ENCODE measurements at places on chromosomes 13 and 19. TPM values are rescaled to one million over a fixed set of nuclear protein-coding genes. Genes with fewer than 3 reads are reported as not detected.
A peak's percentile ranks its signal among the peaks of the same experiment; 100 is the strongest.

ENOX1 gene
- 3.2 TPM for total RNA-seq

CPAMD8 gene
- not detected for total RNA-seq

DNA sequence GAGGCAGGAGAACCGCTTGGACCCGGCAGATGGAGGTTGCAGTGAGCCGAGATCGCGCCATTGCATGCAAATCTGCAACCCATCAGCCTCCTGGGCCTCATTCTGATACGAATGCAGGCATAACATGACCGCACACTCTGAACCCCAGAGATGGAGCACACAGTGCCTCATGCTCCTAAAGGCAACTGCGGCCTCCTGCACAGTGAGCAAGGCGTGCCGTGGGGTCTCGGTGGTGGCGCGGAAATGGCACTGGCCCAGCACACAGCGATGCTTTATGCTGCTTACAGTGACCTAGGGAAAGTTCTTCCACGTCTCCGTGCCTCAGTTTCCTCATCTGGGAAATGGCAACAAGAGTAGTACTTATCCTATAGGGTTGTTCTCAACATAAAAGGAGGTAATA is 2.0 kb upstream of the C19orf12 start:
- no peak for DNase-seq

- peak; percentile 98 for DNase-seq
Measured at GRCh38 chr19:14496029-14496833, at the start of gene GIPC1. GIPC1 (minus strand) TSS chr19:14496127; CDS start chr19:14482976, 13,151 bp downstream.

DNA sequence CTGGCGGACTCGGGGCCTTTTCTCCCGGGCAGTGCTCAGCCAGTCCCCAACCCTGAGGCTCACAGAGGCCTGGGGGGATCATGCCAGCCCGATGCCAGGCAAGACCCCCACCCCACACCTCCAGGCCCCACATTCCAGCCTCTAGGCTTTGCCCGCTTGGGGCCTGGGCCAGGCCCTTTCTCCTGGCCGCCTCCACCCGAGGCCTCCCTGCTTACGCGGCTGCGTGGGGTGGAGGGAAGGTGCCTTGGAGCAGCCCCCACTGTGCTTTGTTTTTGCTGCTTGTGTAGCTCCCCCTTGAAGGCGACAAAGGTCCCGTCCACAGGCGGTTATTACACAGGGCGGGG is 38.4 kb downstream of the SMIM24 start:
- DNase-seq, result no peak

DNA sequence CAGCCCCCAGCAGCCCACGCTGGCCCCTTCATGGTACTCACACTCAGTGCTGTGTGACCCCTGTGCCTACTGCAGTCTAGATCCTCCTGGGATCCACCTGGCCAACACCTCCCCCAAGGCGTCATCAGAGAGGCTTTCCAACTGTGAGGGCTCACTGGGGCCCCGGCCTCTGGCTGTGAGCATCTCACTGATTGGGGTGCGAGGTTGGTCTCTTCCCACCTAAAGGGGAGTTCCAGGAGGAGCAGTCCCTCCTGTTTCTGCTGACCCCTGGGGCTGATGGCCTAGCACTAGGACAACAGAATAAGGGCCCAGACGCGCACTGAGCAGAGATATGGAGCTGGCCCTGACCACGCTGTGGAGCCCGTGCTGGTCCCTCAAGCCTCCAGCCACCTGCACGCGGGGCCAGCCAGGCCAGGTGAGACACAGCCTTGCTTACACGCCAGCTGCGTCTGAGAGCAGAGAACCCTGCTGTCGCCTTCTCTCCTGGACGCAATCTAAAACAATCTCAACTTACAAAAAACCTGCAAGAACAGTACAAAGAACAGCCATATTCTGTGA is 32.2 kb downstream of the ELL start:
- DNase-seq, result no peak

GRCh38 chr13:22154041-22154440 is 483.2 kb downstream of the FGF9 start:
- DNase-seq, result no peak

DNA sequence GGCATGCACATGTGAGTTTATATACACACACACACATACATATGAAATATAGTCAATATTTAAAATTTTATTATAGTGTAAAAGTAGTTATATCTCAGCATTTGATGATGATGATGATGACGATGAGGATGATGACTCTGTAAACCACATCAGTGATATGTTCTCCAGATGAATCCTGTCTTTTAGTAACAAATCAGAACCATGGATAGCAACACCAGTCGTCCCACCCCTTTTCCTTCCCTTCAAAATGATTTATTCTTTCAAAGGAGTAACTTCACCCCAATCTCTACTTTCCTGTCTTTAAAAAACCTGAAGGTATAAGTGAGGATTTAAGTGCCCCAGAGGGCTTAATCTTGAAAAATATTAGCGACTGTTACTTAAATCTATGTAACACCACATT is 74.1 kb downstream of the DCLK1 start:
- peak; percentile 13 for DNase-seq

ZNF429 gene
- not detected for total RNA-seq

- no peak for DNase-seq
Measured at GRCh38 chr13:111906816-111907215, 160.1 kb upstream of the SOX1 start.

MLLT1 gene
- 18.0 TPM for total RNA-seq

DNA sequence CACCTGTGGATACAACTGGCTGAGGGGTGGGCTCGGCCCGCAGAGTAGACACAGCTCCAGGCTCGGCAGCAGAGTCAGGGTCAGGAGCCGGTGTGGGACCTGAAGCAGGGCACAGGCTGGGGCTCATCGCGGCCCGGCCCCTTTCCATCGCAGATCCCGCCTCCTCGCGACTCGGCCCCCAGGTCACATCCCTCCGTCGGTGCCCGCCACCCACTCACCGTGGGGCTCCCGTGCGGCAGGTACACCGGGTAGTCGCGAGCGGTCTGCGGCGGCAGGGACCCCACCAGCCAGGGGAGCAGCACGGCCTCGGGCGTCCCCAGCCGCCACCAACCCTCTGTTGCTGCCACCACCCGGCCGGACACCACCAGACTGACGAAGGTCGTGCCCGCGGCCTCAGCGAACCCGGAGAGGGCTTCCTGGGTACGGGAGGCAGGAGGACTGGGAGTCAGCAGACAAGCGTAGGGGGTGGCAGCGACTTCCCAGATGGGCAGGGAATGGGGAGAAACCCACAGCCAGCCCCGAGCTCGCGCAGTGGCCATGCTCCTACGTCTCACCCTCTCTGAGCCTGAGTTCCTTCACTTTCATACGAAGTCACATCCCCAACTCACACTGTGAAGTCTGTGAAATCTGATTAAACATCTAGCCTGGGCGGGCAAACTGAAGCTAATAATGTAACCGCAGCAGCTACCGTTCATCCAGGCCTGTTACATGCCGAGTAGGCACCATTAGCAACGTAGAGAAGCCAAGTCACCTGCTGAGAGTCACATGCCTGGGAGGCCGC is 3.7 kb downstream of the FUZ start:
- DNase-seq, result no peak

GRCh38 chr19:19115954-19116353 is 22.3 kb downstream of the TMEM161A start:
- DNase-seq, result no peak

DNA sequence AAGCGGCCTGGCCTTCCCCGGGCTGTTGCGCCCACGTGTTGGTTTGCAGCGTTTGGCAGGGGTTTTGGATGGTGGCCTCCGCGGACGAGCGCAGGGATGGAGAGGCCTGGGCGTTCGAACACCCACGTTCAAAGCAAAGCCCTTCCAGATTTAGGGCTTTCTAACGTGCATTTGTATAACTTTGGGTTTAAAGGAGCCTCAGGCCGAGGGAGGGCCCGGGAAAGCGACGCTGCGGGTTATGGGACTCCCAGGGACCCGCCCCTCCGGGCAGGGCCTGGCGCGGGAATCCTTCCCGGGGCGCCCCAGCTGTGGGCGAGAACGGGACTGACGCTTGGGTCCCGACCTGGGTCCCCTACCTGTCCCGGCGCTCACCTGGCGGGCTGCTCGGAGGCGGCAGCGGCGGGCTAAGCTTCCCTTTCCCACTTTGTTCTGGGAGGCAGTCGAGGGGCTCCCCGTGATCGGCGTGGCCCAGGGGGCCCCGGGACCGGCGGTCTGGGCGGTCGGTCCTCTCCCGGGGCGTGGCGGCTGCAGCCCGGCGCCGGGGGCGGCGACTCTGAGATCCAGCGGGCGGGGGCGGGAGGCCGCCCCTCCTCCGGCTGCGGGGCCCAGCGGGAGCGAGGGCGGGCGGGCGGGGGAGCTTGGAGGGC is at the start of gene FBXO17:
FBXO17 (minus strand) TSS at position 529 of the 647 bp plus-strand sequence. CDS start 25,423 bp downstream, outside the sequence.
- DNase-seq, result peak; percentile 64

DNA sequence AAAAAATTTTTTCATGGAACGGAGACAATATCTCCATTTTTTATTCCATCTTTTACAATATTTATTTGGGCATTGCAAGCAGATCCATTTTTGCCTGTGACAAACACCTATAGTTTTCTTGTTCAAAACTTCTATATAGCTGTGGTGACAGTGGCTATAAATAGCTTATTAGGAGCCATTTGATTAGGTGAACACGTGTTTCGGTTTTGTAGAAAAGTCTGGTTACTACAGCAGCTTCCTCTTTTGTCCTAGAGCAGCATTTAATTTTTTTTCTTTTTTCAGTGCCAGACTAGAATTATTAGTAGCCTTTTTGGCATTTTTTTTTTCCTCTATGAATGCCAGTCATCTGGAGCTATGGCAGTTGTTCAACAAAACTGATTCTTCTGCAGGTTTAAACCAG is 123.5 kb downstream of the RXFP2 start:
- DNase-seq, result no peak

- no peak for DNase-seq
Measured at GRCh38 chr19:1302533-1303239, 17.0 kb downstream of the EFNA2 start.

IGFL1 gene
- total RNA-seq, result not detected

GRCh38 chr19:409516-410242 is 732 bp upstream of the C2CD4C start:
- DNase-seq, result no peak

GRCh38 chr19:7578127-7578526 is 17.5 kb upstream of the CAMSAP3 start:
- no peak for DNase-seq

TTC9B gene
- total RNA-seq, result 0.73 TPM

GRCh38 chr13:76335463-76335862 is 550.7 kb downstream of the KCTD12 start:
- DNase-seq, result no peak

DNA sequence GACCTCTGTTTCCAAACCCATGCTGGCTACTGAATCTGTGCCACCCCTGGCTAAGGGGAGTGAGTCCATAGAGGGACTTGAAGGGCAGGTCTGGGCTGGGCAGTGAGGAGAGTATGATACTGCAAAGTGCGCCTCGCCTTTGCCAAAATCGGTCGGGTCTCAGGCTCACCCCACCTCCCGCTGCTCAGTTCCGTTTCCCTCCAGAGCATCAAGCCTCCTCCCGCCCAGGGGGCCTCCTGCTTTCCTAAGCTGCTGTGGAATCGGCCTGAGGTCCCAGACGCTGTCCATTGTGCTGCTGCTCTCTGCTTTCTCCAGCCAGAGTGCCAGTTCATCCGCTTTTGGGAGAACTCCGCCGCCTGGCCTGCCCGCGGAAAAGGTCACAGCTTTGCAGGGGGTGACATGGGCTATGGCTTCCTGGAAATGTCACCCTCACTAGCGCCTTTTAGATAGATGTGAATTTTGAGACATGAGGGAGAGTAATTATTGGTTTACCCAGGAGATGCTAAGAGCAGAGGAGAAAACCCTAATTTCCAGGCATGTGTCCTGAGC is 1418.4 kb downstream of the UQCRFS1 start:
- no peak for DNase-seq

GRCh38 chr13:113053801-113054604 is 51.6 kb upstream of the F7 start:
- no peak for DNase-seq

DNA sequence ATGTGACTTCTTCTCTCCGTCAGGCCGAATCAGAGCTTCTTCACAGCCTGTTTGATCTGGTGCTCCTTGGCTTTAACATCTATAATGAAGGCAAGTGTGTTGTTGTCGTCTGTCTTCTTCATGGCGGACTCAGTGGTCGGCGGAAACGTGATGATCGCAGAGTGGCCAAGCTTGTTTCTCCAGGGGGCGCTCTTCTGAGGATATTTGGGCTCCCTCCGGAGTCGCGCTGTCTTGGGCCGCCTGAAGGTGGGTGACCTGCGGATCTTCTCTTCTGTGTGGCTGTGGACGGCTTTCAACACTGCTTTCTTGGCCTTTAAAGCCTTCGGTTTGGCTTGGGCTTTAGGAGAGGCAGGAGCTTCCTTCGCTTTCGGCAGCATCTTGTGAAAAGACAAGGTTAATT is 9.8 kb downstream of the TPRX1 start:
- no peak for DNase-seq

ZNF284 gene
- total RNA-seq, result 5.0 TPM

GRCh38 chr13:80529734-80530133 is 188.8 kb upstream of the SPRY2 start:
- DNase-seq, result peak; percentile 21

DNA sequence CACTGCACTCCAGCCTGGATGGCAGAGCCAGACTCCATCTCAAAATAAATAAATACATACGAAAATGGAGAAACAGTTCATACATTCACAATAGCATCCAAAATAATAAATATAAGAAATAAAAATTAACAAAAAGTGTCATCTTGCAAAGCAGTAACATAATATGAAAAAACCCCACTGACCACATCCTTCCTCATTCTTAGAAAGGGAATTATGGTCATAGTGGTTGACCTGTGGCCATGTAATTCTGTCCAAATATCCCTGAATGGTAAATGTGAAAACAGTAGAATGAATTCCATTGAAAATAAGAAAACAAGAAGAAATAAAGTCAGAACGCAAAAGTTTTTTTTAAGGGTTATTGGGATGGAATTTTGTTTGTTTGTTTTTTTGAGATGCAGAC is 7.0 kb upstream of the CDC42EP5 start:
- DNase-seq, result no peak

PRODH2 gene
- total RNA-seq, result not detected

GRCh38 chr13:103299079-103299478 is 232.9 kb upstream of the SLC10A2 start:
- no peak for DNase-seq

CRYL1 gene
- 8.8 TPM for total RNA-seq

- DNase-seq, result no peak
Measured at GRCh38 chr13:105450784-105451183, 1084.7 kb downstream of the EFNB2 start.

DNA sequence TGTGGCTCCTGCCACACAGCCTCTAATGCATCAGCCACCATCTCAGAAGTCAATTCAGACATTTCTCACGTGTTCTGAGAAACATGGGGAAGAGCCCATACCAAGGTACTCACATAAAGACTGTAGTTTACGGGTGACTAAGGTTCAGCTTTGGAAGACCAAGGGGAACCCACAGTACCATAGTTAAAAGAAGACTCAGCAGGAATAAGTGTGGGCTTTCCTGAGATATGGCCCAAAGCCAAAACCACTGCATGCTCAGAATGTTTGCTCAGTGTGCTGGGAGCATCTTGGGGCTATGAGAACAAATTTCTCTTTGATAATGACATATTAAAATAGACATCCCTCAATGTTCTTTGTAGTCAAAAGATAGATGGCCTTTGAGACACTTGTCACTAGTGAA is 283.8 kb downstream of the DCT start:
- peak; percentile 85 for DNase-seq

GRCh38 chr19:2477732-2478191 is 1.8 kb downstream of the GADD45B start:
- peak; percentile 50 for DNase-seq

- DNase-seq, result no peak
Measured at GRCh38 chr13:43014162-43014561, 9.2 kb upstream of the DNAJC15 start.

ZNF763 gene
- not detected for total RNA-seq

ZNF729 gene
- total RNA-seq, result not detected

GRCh38 chr19:35843676-35844481 is 8.4 kb downstream of the NPHS1 start:
- no peak for DNase-seq

All from HT1080 (cell line).